ENCODE measurements at places on chromosomes 2 and 18.

DNA sequence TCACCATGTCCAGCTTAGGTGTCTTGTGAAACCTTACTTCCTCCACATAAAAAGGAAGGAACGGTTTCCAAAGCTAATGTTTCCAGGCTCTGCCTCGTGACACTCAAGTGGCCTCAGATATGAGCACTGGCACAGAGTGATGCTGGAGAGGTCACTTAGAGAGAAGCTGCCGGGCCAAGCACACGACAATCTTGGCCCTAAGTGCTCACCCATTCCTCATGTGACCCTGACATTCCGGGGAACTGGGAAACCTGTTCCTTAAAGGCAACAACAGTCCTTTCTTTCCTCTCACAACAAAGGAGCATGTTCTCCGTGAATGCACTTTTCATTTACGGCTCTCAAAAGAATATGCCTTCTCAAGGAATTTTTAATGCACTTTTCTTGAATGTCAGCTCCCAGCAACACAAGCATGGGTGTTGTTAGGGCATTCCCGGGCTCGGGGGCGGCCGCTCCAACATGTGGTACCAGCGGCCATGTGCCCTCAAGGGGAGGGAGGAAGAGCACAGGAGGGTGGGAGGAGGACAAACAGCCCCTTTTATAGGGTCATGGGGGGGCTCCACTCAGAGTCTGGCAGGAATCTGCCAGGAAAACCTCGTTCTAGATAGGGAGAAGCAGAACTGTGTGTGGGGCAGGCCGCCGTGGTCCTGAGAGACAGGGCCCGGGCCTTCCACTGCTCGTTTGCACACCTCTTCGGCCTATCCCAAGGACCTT lies 118.6 kb downstream of the MBP start:
- H3K4me3 ChIP-seq, result no peak overlapping the region
- no peak overlapping the region for H3K27ac ChIP-seq

DNA sequence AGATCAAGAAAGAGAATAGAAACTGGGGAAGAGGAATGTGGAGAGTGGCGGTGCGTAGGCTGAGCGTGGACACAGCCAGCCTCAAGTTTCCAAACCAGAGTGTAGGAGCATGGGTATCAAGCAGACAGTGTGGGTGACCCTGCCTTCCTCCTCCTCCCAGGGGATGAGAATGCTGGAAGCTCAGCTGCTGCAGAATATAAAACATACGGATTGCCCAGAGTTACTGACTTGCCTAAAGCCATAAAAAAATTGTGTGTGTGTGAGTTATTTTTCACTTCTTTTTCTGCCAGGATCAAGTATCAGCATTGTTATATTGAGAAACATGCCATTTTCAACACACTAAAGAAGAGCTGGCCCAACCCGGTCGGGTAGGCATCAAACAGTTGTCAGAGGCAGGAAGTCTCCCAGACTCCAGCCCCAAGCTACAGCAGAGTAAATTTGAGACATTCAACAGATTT lies 333.3 kb upstream of the ACVR2A start:
- H3K36me3 ChIP-seq, result no peaks in the 10 kb centered on the region
- H3K4me1 ChIP-seq, result no peaks in the 10 kb centered on the region
- H3K27me3 ChIP-seq, result no peaks in the 10 kb centered on the region
- no peak overlapping the region for H3K4me3 ChIP-seq
- no peak for DNase-seq

GRCh38 chr2:67159929-67160328 lies 237.2 kb upstream of the ETAA1 start:
- no peaks in the 10 kb centered on the region for H3K27me3 ChIP-seq
- no peaks in the 10 kb centered on the region for H3K4me1 ChIP-seq
- DNase-seq, result no peak
- no peak overlapping the region for H3K27ac ChIP-seq

DNA sequence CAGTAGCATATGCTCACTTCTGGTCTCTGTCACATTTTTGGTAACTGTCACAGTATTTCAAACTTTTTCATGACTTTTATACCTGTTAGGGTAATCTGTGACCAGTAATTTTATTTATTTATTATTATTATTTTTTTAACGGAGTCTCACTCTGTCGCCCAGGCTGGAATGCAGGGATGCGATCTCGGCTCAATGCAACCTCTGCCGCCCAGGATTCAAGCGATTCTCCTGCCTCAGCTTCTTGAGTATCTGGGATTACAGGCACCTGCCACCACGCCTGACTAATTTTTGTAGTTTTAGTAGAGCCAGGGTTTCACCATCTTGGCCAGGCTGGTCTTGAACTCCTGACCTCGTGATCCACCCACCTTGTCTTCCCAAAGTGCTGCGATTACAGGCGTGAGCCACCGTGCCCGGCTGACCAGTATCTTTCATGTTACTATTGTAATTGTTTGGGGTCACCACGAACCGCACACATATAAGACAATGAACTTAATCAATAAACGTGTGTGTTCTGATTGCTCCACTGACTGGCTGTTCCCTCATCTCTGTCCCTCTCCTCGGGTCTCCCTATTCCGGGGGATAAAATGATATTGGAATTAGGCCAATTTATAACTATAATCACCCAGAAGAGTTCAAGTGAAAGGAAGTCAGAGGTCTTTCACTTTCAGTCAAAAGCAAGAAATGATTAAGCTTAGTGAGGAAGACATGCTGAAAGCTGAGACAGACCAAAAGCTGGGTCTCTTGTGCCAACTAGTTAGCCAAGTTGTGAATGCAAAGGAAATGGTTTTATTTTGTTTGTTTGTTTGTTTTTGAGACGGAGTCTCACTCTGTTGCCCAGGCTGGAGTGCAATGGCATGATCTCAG lies 22.9 kb downstream of the TGIF1 start:
- peak overlapping the region; percentile 37 for H3K27ac ChIP-seq
- no peak overlapping the region for H3K4me3 ChIP-seq
- H3K36me3 ChIP-seq, result no peaks in the 10 kb centered on the region
- H3K27me3 ChIP-seq, result no peaks in the 10 kb centered on the region
- peaks cover 6% of the 10 kb centered on the region for H3K4me1 ChIP-seq

DNA sequence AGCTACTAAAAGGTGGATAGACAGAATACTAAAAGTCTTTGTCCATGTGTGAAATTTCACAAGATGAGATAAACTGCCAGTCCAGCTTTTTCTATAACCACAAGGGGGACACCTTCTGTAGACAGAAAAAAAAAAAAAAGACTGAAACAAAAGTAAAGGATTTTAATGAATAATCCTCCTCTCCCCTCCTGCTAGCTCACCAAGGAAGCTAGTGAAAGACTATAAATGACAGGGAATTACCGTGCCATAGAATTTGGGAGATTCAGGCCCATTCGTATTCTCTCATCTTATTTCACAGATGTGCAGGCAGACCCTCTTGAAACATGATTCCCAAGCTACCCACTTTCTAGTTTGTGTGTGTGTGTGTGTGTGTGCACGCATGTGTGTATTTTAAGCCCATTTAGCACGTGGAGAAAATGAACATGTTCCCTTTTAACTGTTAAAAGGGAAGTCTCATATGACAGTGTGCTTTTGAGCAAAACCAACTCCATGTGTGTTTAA lies 36.3 kb upstream of the SLC8A1 start:
- no peak overlapping the region for H3K27ac ChIP-seq
- H3K4me1 ChIP-seq, result peaks cover 7% of the 10 kb centered on the region
- no peak for DNase-seq
- H3K36me3 ChIP-seq, result no peaks in the 10 kb centered on the region
- H3K27me3 ChIP-seq, result no peaks in the 10 kb centered on the region
- H3K4me3 ChIP-seq, result no peak overlapping the region

DNA sequence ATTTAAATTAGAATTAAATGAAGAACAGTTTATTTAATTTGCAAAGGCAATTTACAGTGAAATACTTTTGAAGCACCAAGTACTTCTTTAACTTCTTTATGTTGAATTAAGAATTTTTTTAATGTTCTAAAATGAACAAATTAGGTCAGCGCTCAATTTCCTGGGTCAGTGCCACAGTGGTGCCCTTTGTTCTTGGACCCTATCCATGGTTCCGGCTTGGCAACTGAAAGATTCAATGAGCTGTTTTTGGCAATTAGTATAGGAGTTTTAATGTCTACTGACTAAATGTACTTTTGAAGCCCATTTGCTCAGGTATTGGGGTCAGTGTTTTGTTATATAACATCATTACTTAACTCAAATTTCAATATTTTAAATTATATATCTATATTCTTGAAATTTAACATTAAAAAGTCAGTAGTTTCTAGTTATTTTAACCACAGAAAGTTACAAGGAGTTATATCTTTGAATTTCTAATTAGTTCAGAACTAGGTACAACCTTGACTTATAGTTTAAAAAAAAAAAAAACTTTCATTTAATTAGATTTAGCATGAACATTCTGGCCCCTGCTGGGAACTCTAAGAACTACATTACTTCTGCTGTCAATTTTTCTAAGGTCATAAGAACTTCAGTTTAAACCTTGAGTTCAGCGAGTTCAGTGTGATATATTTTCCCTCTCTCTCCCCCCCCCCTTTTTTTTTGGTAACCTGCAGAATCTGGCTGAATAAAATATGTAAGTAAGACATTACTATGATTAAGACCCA lies 7.6 kb upstream of the MSTN start:
- H3K36me3 ChIP-seq, result no peaks in the 10 kb centered on the region
- no peaks in the 10 kb centered on the region for H3K4me1 ChIP-seq
- no peak for DNase-seq
- H3K4me3 ChIP-seq, result no peak overlapping the region

GRCh38 chr2:45736757-45737704 lies 85.6 kb downstream of the PRKCE start:
- no peak for DNase-seq
- no peak overlapping the region for H3K27ac ChIP-seq
- H3K27me3 ChIP-seq, result no peaks in the 10 kb centered on the region
- peaks cover 76% of the 10 kb centered on the region for H3K4me1 ChIP-seq

GRCh38 chr2:181106789-181107627 lies 126.6 kb downstream of the UBE2E3 start:
- H3K27ac ChIP-seq, result no peak overlapping the region
- no peak for DNase-seq
- H3K36me3 ChIP-seq, result no peaks in the 10 kb centered on the region
- peaks cover 8% of the 10 kb centered on the region for H3K4me1 ChIP-seq

- no peaks in the 10 kb centered on the region for H3K36me3 ChIP-seq
- H3K4me1 ChIP-seq, result no peaks in the 10 kb centered on the region
- DNase-seq, result no peak
- no peak overlapping the region for H3K27ac ChIP-seq
- H3K4me3 ChIP-seq, result no peak overlapping the region
Observed at GRCh38 chr18:76264198-76264875, 230.7 kb downstream of the ZNF516 start.

- H3K36me3 ChIP-seq, result peaks cover 28% of the 10 kb centered on the region
- no peaks in the 10 kb centered on the region for H3K27me3 ChIP-seq
- peak overlapping the region; percentile 92 for H3K4me3 ChIP-seq
- peaks cover 81% of the 10 kb centered on the region for H3K4me1 ChIP-seq
- H3K27ac ChIP-seq, result peak overlapping the region; percentile 91
Observed at GRCh38 chr2:96207774-96208142, 869 bp downstream of the STARD7 start.

GRCh38 chr2:26325851-26326250 lies 20.1 kb upstream of the SELENOI start:
- no peak overlapping the region for H3K4me3 ChIP-seq
- H3K27ac ChIP-seq, result no peak overlapping the region
- no peaks in the 10 kb centered on the region for H3K36me3 ChIP-seq
- DNase-seq, result no peak

DNA sequence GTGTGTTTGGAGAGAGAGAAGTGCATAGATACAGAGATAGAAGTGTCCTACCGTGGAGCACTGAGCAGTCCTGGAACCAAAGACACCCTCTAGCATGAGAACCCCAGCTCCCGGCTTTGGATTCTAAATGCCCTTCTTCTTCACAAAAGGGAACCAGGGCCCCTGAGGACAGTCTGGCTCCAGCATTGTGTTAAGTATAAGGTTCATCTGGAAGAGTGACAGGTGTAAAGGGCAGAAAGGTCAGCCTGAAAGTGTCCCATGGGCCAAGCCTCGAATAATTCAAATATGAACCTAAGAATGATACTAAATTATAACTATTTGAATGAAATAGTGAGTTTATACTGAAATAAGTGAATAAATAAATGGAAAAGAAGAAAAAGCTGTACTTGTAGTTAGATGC lies 109.7 kb downstream of the SNTG2 start:
- peaks cover 10% of the 10 kb centered on the region for H3K27me3 ChIP-seq
- DNase-seq, result no peak
- no peak overlapping the region for H3K27ac ChIP-seq
- no peaks in the 10 kb centered on the region for H3K36me3 ChIP-seq
- H3K4me1 ChIP-seq, result no peaks in the 10 kb centered on the region

GRCh38 chr2:142918624-142919023 lies 41.2 kb downstream of the KYNU start:
- H3K27me3 ChIP-seq, result no peaks in the 10 kb centered on the region
- no peak for DNase-seq

DNA sequence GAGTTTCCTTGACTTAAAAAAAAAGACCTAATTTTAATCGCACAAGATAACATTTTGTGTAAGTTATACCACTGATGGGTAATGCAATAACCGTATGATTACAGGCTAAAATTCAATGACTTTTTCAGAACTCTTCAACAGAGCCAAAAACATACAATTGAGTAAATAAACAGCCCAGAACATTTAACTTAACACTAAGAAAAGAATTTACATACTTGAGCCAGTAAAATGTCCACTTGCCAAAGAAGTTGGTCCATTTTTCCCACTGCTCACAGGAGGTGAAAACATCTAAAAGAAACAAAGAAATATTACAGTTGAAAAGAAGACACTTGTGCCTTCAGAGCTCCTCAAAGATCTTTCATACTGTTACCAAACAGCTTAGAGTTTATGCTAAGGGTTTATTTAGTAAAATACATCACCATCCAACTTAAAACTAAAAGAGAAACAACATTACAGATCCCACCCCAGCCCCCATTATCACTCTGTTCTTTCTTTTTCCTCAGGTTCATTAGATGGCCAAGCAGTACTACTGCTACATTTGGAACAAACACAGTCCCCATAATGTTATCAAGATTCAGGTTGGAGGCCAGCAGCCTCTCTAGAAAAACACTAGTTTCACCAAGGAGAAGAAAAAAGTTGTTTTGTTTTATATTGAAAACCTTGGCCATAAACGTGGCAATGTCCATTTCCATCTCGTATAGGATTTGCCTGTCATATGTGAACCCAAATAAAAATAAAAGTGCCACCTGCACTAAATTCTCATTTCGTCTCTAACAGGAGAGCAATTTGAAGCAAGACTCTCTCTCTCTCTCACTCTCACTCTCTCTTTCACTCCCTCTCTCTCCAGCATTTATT lies 2.7 kb downstream of the TCF4 start:
- H3K36me3 ChIP-seq, result peaks cover 14% of the 10 kb centered on the region
- H3K4me3 ChIP-seq, result peak overlapping the region; percentile 88
- H3K4me1 ChIP-seq, result peaks cover 39% of the 10 kb centered on the region
- H3K27ac ChIP-seq, result peak overlapping the region; percentile 47
- no peak for DNase-seq

All from activated B cell treated with CpG ODN at 0.5 μM for 24 hours (primary cell).